Activated gamma-delta T cell treated with anti-CD3 and anti-CD28 coated beads, Interleukin-2, amount 50 U/mL, for 16 hours (primary cell): ENCODE measurements at places on chromosomes 7 and 10.

- no peak for DNase-seq
Measured at GRCh38 chr7:28669330-28669729, 257.0 kb downstream of the CREB5 start.

GRCh38 chr7:12554351-12554750 is 16.2 kb upstream of the SCIN start:
- DNase-seq = no peak

DNA sequence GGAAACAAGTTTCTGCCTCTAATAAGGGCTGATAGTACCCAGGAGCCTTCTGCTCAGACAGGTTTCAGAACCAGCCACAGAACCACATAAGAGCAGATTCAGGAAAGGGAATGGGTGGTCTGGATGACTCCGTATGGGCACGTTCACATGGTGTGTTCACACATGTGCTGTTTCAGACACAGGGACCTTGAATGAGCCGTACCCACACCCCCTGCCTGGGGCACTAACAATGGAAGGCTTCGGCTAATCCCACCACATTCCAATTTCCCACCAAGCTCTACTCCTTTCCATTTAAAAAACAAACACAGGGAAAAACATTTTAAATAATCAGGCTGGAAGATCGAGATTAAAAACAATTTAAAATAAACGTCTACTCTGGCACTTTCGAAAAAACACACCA is 217.3 kb downstream of the GRID1 start:
- no peak for DNase-seq

- DNase-seq = no peak
Measured at GRCh38 chr7:108415821-108416536, 40.3 kb downstream of the NRCAM start.

DNA sequence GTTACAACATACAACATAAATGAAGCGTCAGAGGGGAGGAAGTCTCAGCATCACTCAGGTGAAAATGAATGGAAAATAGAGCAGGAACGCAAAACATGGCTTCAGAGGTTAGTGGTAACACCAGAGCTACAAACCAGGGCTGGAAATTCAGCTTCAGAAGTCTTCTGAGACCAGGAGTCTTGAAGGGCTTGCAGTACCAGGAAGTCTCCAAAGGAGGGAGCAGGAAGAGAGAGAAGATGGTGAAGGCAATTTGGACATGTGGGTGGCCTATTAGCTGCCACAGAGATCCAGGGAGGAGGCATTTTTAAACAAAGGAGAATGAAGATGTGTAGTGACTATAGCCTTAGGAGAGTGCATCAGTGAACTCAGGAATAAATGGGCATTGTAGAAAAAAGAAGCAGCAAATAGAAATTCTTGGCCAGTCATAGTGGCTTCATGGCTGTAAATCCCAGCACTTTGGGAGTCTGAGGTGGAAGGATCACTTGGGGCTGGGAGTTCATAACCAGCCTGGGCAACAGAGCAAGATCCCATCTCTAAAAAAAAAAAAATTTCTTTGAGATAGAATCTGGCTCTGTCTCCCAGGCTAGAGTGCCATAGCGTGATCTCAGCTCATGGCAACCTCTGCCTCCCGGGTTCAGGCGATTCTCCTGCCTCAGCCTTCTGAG is 9.3 kb upstream of the TET1 start:
- DNase-seq = no peak
